ENCODE measurements at places on chromosomes 2 and 18.

- no peak for DNase-seq
These were observed 490.6 kb upstream of the HS6ST1 start for GRCh38 chr2:128809259-128809636.

DNA sequence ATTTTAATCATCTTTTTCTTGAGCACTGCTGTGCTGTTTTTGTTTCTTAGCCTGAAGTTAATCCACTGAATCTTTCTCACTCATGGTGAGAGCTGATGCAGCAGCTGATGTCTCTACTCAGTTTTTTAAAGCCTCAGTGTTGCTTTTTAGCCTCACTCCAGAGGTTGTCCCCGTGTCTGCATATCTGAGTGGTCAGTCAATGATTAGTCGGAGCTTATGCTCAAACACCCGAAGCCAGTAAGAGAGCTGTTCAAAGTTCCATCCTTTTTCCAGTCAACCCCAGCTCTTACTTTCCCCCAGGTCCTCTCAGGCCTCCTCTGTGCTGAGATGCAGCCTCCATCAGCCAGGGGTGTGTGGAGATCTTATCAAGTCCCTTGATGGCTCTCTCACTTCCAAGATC lies 81.1 kb downstream of the MBOAT2 start:
- no peak for DNase-seq

GRCh38 chr2:225169396-225169795 lies 127.1 kb upstream of the DOCK10 start:
- no peak for DNase-seq

DNA sequence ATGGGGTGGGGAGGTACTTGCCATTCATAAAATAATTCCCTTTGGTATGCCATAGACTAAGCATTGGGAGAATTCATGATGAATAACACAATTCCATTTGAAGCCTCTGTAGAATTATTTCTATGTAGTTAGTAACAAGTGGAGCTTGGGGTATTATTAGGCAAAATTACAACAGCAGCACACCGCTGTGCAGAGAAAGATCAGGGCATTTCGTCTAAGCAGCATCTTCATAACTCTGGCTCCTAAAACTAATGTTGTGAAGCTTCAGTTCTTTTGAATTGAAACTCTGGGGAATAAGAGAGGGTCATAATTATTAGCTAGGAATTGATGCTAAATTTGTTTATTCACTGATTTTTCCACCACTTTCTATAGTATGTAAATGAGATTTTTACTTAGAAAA lies 630.7 kb downstream of the DCC start:
- DNase-seq: no peak

DNA sequence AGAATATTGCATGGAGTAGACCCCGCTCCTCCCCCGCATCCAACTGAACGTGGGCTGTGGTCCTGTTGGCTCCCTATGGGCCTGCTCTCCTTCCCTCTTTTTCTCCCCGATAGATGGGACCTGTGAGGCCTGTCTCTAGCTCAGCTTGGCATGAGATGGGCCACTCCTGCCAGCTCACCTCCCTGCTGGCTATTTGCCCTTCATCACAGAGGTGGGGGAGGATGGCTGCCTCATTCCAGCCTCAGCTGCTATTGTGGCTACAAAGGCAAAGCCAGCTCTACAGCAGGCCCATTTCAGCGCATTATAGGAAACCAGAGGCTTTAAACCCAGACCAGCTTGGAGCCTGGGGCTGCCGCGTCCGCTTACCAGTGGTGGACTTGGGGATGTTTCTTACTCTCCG lies 313.9 kb downstream of the GBX2 start:
- no peak for DNase-seq

- no peak for DNase-seq
These were observed 64.9 kb downstream of the SPRED2 start for GRCh38 chr2:65367524-65367923.
